GM13976 (cell line): ENCODE measurements at places on chromosomes 4 and X.
A peak's percentile ranks its signal among the peaks of the same experiment; 100 is the strongest.

DNA sequence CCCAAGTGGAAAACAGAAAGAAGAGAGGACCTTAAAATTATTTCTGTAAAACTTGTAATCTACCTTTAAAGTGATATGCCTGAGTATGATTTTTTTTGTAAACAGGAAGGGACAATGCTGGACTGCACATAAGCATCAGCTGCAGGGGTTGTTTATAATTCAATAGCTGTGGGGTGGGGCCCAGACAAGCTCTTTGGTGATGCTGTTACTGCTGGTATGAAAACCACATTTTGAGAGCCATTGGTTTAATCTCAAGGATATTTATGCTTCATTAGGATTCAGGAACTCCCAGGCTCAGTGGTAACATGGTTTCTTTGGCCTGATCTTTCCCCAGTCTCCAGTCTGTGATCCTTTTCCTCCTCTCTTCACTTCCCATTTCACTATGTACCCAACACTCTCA is 34.3 kb upstream of the GRPR start:
- DNase-seq, result no peak

- no peak for DNase-seq
These were observed 558.8 kb upstream of the GRIA3 start for GRCh38 chrX:122625239-122625638.

- DNase-seq, result no peak
These were observed 125.5 kb upstream of the GIMD1 start for GRCh38 chr4:106494066-106494465.

DNA sequence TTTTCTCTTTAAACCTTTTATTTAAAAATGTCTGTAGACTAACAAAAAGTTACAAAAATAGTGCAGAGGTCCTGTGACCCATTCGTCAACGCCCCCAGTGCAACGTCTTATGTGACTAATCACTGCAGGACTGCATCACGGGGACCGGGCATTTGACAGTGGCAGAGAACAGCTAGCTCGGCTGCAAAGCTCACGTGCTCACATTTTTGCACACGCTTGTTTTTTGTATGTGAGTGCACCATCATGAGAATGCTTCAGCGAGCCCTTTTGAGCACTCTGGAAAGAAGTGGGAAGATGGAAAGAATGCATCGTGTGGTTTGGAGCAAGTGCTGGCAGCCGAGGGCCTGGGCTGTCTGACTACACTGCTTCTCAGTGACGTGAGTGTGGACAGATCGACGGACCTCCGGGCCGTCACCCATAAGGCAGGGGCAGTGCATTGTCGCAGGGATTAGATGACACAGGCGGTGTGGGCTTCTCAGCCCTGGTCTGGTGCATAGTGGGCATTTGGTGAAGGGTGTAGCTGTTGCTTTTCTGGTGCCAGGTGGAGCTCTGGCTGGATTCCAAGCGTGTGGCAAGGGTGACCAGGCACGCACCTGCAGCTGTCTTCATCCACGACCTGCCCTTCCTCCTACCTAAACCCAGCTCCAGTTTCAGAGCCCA is 17.7 kb downstream of the SPON2 start:
- DNase-seq, result no peak

DNA sequence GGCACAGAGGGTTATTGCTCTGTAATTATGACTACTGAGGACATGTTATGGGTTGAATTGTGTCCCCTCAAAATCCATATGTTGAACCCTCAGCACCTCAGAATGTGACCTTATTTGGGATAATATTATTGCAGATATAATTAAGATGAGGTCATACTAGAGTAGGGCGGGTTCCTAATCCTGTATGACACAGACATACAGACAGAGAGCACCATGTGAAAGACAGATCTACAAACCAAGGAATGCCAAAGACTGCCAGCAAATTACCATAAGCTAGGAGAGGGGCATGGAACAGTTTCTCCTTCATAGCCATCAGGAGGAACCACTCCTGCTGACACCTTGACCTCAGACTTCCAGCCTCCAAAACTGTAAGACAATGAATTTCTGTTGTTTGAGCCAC is 115.2 kb upstream of the OTUD4 start:
- DNase-seq, result no peak

DNA sequence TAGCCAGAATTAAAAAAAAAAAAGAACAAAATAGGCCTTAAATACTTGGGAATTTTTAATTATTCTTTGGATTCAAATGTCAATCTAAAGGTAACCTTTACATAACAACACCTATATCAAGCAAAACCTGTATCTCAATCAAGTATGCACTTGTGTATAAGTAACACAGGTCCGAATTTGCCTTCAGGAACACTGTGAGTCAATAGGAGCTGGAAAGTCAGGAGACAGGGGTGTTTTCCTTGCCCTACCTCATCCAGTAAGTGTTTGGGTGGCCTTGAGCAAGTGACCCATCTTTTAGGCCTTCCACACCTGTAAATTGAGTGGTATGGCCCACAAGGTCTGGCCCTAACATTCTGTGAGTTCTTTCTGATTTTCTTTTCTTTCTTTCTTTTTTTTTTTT is 40.8 kb upstream of the VEGFD start:
- DNase-seq, result no peak

GRCh38 chr4:87092389-87093141 is 127.9 kb downstream of the KLHL8 start:
- DNase-seq, result no peak

DNA sequence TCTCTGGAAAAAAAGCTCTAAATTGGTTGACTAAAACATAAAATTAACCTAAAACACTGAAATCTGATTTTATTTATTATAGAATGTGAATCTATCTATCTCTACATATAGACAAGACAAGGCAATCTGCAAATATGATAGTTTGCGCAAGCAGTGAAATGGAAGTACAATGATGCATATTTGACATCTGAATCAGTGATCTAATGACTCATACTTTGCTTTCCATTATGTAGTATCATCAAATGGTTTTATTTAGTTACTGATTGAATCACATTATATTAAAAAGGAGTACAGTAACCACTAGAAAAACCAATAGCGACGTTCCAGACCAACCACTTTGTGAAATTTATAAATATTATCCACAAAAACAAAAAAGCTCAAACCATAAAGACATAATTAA is 1969.3 kb downstream of the PCDH7 start:
- no peak for DNase-seq

DNA sequence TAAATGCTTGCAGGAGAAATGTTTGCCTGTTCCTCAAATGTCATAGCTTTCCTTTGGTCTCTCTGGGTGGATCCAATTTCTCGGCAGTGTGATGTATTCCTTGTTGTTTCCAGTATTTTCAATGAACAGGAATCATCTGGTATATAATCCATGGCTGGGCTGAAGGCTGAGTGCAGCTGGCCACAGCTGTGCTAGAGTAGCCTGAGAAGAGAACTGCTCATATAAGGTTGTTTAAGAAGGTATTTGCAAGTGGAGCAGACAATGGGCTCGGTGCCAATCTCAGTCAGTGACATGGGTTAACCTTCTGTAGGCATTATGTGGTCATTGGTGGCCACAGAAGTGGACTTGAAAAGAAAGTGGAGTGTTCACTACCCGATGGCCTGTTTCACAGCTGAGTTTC is 390.3 kb downstream of the SPRY1 start:
- no peak for DNase-seq

DNA sequence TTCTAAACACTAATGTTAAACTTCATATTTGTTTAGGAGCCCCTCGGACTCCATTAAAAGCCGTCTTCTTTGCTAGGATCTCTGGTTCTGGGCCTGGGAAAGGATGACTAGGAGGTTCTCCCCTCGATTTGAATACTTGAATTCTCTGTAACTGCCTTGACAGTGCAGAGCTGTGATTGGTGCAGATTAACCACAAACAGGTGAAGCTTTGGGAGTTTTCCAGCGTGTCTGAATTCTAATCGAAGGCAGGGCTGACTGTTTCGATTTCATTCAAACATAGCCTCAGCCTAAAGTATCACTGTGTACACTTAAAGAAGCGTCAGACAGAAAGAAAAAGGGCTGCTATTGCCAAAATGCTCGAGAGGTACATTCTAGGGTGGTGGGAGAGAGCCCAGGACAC is 29.0 kb downstream of the TFDP3 start:
- DNase-seq, result no peak

- DNase-seq, result no peak
These were observed 96.4 kb upstream of the DDIT4L start for GRCh38 chr4:100286636-100287035.

GRCh38 chr4:140135529-140136088 is 18.4 kb downstream of the MAML3 start:
- DNase-seq, result no peak

- DNase-seq, result no peak
These were observed 2.0 kb downstream of the TMEM165 start for GRCh38 chr4:55397520-55398321.

DNA sequence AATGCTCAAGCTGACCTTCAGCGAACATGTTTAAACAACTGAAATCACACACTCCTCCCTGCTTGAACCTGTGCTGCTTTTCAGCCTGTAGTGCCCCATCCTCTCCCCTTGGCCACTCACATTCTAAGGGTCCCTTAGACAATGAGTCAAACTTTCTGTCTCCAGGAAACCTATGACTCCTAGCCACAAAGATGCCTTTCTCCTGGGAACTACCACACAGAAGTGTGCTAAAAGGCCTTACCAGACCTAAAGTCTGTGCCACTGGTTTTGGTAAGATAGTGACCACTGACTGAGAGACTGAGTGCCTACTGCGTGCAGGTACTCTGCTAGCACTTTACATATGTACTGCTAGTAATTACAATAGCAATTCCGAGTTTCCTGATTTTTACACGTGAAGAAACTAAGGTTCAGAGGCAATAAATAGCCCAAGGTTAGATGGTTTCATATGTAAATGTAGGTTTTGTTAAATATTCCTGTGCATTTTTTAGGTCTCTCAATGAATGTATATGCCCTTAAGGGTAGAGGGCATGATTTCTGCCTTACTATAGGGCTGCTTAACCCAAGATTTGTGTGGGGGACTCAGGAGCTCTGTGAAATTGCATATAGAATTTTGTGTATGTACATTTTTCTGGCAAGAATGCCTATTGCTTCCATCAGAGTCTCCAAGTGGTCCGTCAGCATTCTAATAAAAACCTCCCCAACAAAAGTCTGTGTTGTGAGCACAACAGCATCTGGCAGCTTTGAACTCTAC is 71.1 kb downstream of the NSG1 start:
- no peak for DNase-seq

GRCh38 chr4:108276690-108277089 is 108.0 kb upstream of the LEF1 start:
- no peak for DNase-seq

DNA sequence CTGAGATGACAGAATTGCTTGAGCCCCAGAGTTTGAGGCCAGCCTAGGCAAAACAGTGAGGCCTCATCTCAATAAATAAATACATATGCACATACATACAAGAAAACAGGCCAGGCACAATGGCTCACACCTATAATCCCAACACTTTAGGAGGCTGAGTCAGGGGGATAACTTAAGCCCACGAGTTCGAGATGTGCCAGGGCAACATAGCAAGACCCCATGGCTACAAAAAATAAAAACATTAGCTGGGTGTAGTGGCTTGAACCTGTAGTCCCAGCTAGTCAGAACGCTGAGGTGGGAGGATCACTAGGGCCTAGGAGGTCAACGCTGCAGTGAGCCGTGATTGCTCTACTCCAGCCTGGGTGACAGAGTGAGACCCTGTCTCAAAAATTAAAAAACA is 51.6 kb upstream of the NEUROG2 start:
- DNase-seq, result no peak

GRCh38 chrX:15903186-15903681 is 48.6 kb upstream of the AP1S2 start:
- peak; percentile 48 for DNase-seq

DNA sequence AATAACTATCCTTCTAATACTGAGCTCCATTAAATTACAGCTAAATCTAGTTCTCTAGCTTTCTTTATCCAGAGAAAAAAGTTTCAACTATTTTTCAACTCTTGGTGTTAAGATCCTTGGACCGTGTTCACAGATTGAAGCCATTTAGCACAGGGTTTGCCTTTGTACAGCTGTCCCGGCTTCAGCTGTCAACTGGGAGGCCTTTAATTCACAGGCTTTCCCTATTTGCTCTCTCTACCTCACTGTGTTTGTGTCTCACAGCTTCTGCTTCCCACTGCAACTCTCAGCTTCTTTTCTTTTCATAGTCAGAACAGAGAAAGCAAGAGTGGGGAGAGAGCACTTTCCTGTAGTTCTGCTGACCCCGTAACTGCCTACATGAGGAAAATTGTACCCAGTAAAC is 76.9 kb upstream of the SMAD1 start:
- no peak for DNase-seq

DNA sequence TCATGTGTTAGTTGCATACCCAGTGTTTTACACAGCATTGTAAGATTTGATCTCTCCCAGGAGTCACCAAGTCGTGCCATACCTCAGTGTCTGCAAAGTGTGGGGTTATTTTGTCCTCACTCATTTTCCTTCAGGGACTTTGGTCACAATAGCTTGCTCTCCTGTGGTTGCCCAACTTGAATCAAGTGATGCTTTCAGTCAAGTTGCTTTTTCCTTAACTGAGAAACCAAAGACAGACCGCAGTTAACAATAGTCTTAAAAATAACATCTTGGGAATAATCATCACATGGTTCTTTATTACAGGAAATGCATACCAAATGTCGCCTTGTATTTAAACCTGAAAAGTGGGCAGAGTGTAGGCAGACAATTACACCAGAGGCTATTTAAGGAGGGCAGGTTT is 44.5 kb upstream of the NDP start:
- DNase-seq, result no peak

- DNase-seq, result no peak
These were observed 79.7 kb downstream of the CPE start for GRCh38 chr4:165458471-165458870.

- no peak for DNase-seq
These were observed 390.3 kb downstream of the FAM47A start for GRCh38 chrX:33741807-33742206.

DNA sequence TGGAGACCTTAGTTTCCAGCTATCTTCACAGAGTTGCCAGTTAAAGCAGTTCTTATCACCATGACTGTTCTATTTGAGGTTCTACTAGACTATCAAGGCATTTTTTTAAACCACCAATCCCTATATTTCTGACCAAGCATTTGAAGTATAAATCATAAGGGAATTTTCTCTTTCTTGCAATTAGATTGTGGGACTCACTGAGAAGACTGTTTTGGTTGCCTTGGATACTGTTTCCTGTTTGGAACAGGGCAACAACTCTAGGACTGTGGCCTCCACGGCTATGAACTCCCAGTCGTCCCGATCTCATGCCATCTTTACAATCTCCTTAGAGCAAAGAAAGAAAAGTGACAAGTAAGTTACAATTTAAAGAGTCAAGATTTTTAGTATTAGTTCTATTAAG is 11.8 kb downstream of the KIF4A start:
- DNase-seq, result no peak

DNA sequence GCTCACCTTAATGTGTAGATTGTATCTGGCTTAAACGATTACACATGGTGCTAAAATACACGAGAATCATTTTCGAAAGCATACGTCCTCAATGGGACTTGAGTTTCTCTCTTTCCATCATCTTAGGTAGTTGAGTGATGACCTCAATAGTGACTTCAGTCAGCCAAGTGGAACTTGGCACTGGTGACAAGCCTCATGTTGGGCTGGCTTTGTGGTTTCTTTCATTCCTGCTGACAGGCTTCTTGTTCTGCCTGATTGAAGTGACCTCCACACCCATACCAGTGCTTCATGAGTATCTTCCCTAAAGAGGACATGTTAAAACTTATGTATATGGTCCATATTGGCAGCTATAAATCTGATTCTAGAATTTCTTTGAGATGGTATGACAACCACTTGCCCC is 159.1 kb upstream of the WDR1 start:
- no peak for DNase-seq

GRCh38 chr4:139214039-139214534 is 37.1 kb upstream of the ELF2 start:
- DNase-seq, result peak; percentile 75

GRCh38 chrX:153225438-153226098 is 46.5 kb downstream of the MAGEA1 start:
- no peak for DNase-seq
